ENCODE measurements at places on chromosomes 6 and 20.

DNA sequence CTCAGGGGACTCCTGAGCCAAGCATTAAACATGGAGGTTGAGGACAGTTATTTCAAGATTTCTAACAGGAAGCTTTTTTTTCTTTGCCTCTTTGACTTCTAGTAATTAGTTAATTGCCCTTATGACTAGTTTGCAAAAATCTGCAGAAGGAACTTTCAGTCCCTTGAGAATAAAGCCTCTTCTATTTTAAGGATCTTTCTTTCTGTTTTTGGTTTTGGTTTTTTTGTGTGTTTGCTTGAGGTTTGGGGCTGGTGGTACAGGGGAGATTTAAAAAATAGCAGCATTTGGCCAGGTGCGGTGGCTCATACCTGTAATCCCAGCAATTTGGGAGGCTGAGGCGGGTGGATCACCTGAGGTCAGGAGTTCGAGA is 259.3 kb downstream of the BMP7 start:
- DNase-seq, result no peak

DNA sequence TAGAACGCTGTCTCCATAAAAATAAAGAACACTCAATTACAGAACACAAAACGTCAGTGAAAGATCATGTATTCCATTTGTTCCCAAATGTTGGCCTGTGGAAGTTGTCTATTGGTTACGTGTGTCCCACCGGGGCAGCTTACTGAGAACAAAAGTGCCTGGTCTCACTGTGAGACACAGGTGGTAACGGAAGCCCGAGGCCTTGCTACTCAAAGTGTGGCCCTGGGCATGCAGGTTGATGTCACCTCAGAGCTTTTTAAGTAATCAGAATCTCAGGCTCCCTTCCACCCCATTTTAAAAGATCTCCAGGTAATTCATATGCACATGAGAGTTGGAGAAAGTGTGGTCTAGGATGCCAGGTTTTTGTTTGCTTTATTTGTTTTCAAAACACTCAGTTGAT is 422.5 kb upstream of the OPRM1 start:
- no peak for DNase-seq

DNA sequence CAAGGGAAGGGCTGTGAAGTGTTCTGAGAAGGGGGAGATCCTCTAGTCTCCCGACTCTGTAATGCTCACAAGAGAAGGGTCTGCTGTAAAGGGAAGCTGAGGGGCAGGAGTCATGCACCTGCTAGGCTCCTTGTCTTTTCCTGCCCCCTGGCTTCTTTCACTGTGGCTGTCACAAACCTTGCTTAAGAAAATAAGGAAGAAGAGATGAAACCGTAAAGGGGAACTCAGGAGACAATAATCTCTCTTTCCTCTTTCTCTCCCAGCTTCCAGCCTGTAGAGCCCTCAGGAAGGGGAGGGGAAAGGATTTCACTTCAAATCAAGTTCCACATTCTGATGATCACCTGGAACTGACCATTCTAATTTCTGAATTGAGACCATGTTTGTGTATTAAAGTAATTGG is 26.3 kb downstream of the SLC13A3 start:
- DNase-seq, result no peak

DNA sequence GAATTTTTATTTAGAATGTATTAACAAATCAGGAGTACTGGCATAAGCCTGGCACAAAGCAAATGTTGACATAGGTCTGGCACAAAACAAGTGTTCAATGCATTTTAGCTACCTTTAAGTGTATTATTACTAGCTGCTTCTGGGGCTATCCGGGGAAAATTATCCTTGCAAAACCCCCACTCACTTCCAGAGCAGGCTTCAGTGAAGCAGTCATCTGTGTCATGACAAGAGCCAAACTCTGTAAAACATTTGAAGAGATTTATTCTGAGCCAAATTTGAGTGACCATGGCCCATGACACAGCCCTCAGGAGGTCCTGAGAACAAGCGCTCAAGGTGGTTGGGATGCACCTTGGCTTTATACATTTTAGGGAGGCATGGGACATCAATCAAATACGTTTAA is 6.4 kb upstream of the TRIM38 start:
- DNase-seq, result no peak

DNA sequence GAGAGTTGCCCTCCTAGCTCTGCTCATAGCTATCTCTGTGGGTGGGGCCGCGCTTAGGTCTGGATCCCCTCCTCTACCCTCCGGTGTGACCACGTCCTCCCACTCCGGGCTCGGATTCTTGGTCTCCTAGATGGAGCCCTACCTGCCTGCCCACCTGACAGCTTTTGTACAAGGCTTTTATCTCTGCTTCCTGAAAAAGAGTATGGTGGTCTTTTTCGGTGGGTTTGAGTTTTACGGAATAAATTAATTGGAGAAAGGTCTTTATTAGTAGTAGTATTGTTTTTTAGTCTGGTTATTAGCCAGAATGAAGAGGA is 773 bp downstream of the SMAP1 start:
- no peak for DNase-seq

GRCh38 chr6:131244942-131245341 is 109.7 kb downstream of the AKAP7 start:
- DNase-seq, result no peak

DNA sequence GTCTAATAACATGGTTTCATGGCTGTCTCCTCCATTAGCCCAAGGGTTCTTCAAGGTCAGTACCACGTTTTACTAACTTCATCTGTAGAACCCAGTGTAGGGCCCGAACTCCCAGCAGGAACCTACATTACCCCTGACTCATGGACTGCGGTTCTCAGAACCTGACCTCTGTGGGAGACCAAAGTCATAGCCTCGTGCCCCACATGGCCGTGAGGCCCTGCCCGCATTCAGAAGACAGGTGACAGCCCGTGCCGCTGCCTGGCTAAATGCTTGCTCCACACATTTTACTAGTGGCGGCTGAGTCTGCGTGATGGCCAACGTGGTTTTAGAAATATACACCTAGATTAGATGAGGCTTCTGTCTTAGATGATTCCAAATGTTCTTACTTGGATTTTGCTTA is 94.9 kb downstream of the CDH4 start:
- DNase-seq, result no peak

DNA sequence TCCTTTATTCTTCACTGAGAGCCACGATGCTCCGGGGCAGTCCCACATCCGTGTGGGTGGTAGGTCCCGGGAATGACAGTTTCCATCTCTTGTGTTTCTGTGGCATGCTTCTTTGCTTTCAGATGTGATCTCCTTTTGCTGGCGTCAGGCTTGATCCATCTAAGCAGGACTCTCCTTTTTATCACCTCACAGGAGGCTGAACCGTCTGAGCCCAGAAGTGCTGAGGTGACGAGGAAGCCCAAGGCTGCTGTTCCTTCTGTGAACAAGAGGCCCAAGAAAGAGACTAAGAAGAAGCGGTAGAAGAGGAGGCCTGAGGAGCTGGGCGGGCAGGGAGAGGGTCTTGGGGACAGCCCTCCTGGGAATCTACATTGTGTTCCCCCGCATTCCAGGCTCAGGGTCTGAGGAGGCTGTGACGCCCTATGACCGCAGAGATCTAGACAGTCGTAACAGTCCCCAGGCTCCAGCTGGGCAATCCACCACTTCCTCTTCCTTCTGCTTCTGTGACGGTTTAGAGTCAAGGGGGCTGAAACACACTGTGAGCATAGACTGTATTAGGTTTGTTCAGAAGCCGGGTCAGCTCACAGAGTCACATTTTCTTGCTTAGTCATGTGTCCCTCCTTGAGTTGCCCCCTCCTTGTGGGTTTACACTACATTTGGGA is 26.8 kb downstream of the MANBAL start:
- DNase-seq, result peak; percentile 53

DNA sequence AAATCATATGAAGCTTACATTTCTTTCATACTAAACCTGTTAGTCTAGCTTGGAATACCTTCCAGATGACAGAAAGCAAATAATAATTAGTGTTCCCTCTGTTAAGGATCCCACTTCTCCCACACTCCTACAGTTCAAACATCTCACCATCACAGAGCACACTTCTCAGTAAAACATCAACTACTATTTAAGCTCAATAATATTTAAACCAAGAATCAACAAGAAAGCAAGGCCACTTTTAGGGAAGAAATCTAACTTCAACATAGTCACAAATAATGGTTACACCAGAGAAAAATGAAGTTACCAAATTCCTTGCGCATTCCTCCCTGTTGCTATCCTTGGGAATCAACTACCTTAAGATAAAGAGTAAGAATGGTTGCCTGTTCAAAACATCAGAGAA is 1.6 kb downstream of the SNX14 start:
- DNase-seq, result no peak

DNA sequence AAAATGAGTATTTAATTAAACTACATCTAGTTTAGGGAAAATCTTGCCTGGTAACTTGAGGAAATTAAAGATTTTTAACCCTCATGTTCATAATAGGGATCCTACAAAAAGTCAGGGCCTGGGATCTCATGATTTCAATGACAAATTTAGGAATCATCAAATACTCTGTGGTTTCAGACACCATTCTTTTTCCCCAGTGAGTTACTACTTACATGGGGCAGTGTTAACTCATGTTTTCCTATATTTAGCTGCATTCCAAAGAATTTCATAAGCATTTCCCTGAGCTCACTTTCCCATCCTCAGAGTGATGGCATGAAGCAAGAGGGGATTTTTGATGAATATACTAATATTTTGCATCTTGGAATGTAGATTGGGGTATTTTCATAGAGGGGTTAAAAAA is 321.7 kb downstream of the CENPW start:
- DNase-seq, result no peak

GRCh38 chr6:87465051-87465450 is 7.7 kb upstream of the SLC35A1 start:
- DNase-seq, result no peak

DNA sequence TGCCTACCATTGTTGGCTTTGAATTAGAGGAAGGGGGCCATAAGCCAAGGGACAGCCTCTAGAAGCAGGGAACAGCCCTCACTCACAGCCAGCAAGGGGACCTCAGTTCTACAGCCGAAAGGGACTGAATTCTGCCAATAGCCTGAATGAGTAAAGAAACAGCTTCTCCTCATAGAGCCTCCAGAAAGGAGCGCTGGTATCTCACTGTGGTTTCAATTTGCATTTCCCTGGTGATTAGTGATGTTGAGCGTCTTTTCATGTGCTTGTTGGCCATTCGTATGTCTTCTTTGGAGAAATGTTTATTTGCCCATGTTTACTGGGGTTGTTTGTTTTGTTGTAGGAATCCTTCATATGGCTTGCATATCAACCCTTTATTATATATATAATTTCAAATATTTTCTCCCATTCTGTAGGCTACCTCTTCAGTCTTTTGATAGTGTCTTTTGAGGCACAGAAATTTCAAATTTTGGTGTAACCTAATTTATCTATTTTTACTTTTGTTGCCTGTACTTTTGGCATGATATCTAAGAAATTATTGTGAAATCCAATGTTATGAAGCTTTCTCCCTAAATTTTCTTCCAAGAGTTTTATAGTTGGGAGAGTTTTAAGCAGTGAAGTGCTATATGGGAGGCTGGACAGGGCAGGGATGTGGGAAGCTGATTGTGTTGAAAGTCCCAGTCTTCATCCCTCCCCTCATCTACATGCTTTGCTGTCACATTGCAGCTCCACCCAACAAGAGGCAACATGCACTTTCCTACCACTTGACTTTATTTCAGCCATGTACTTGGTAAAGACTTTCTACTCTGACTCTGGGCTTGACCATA is 82.3 kb upstream of the SHLD1 start:
- no peak for DNase-seq

DNA sequence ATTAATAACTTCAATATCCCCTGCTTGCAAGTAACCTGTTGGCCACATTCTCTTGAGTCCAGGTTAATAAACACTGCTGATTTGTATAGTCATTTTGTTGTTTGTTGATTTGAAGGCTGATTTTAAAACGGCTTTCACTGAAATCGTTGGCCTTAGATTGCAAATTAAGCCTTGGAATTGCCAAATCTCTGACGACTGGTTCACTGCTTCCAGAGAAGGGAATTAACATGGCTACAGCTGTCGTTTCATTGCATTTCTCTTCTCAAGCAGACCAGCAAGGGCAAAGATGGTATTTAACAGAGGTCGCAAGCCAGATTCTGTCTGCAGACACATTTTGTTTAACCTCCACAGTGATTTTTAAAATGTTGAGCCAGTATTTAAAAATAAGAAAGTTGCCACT is 470.9 kb downstream of the TFAP2A start:
- DNase-seq, result no peak

- no peak for DNase-seq
These were observed 6.9 kb upstream of the DAAM2 start for GRCh38 chr6:39785281-39785680.

- DNase-seq, result no peak
These were observed 966.6 kb downstream of the HACE1 start for GRCh38 chr6:103893141-103893581.

DNA sequence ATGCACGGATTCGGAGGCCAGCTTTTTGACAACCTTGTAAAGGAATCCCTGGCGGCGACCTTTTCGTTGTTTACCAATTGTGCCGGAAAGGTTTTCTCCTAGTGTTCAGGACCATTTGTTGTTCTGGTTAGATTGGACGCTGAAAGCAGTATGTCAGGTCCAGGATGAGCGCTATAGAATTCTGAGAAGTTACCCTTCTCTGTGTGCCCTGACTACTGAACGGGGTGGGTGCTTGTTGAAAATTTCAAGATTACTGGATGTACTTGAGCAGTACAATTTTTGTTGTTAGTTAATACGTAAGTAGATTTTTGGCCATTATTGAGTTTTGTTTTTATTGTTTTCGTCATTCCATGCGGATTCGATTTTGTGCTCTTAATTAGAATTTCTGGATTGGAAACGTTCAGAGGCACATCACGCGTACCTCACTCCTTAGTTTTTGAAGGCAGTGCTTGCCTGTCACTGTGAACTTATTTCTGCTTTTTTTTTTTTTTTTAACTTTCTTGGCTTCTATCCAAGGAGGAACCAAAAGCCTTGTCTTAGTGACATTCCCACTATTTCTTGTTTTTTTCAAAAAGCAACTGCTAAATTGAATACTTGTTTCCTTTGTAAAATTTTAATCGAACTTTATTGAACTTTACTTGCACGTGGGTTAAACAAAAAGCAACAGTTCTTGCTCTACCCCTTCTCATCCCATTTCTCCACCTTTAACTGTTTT is 898 bp downstream of the XRN2 start:
- no peak for DNase-seq

DNA sequence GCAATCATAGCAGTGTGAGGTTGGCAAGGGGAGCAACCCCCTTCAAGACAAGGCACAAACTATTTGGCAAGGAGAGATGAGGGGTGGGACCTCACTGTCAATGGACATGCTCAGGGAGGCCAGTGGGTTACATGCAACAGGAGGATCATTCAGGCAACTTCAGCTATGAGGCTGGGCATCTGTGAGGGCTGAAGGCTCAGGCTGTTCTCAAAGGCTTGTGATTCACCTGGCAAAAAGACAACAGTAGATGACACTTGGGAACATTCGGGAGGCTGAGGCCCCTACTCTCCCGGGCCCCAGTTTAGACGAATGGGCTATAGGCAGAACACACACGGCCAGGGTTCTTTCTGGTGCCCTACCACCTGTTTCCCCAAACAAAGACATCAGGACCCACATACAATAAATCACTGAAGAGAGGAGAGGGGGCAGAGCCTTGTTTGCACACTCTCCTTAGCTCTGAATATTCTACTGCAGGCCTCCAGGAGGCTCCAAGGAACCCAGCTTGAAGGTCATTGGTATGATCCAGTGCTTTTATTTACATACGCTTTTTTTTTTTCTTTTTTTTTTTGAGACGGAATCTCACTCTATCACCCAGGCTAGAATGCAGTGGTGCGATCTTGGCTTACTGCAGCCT is 7.9 kb downstream of the TUBB start:
- no peak for DNase-seq
